ENCODE measurements at places on chromosomes 3 and 15.

- no peak for DNase-seq
Measured at GRCh38 chr3:31661993-31662670, 129.4 kb downstream of the STT3B start.

DNA sequence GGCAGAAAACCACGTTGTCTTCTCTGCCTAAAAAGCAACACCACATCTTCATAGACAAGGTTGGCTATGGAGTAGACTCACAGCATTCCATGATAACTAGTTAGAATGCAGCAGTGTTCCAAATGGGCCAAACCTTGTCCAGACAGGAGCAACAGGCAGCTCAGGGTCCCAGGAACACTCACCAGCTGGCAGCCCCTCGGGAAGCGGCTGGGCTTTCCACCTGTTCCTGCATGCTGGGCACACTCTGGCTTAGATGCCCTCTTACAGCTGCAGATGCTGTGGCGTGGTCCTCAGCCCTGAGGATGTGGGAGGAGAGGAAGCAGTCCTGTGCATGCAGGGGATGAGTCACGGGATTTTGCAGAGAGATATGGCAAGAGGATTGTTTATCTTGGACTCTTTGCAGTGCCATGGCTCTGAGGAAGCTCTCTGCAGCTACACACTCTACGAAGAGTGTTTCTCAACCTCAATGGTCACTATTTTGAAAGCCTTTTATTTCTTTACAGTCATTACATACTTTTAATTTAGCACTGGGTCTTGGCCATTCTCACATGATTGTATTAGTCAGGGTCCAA lies 11.3 kb downstream of the NRROS start:
- DNase-seq, result no peak

GRCh38 chr3:139518306-139518705 lies 21.2 kb downstream of the RBP1 start:
- no peak for DNase-seq

GRCh38 chr3:47746264-47746663 lies 35.4 kb downstream of the SMARCC1 start:
- no peak for DNase-seq

DNA sequence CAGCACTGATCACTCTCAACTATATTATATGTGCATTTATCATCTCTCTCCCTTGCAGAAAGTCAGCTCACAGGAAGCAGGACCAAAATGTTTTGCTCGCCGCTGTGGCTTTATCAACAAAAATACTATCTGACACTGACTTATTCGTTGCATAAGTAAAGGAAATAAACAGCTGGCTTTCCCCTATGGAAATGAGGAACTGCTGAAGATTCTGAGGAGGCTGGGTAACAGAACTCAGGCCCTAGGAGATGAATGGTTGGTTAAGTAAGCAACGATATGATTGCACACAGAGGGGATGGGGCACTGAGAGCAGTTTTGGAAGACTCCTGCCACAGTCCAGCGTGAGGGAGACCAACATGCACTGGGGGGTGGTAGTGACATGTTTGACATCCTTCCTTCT lies 181.1 kb downstream of the STT3B start:
- DNase-seq, result no peak

- DNase-seq, result no peak
Measured at GRCh38 chr3:45078910-45079522, 52.9 kb downstream of the CLEC3B start.
